ENCODE measurements at places on chromosomes 1 and 21.

- no peak for DNase-seq
Measured at GRCh38 chr1:178541829-178542553, 29.1 kb downstream of the TEX35 start.

- DNase-seq = peak; percentile 95
Measured at GRCh38 chr1:19260211-19261138, 8.9 kb downstream of the MRTO4 start.

DNA sequence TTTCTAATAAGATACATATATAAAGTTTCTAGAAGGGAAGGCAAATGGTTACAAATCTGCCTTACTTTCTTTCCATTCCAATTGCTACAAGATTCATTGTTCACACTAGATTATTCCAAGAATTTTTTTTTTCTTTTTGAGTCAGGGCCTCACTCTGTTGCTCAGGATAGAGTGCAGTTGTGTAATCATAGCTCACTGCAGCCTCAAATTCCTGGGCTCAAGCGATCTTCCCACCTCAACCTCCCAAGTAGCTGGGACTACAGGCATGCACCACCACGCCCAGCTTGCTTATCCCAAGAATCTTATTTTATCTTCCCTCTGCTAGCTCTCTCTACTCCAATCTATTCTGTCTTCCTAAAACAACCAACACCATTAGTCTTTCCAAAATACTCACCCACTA is 81.8 kb downstream of the KIAA0319L start:
- peak; percentile 31 for DNase-seq

GRCh38 chr21:27406300-27407009 is 439.6 kb upstream of the ADAMTS5 start:
- peak; percentile 61 for DNase-seq

- DNase-seq = no peak
Measured at GRCh38 chr1:33864460-33865389, 846 bp downstream of the HMGB4 start.

- peak; percentile 56 for DNase-seq
Measured at GRCh38 chr1:151693057-151693651, 23.4 kb downstream of the CELF3 start.

GRCh38 chr1:44031252-44032169 is at the start of gene SLC6A9:
Gene SLC6A9, minus strand, starts transcription at chr1:44031462. Its CDS starts 7,185 bp downstream, at chr1:44024277.
- peak; percentile 91 for DNase-seq

DNA sequence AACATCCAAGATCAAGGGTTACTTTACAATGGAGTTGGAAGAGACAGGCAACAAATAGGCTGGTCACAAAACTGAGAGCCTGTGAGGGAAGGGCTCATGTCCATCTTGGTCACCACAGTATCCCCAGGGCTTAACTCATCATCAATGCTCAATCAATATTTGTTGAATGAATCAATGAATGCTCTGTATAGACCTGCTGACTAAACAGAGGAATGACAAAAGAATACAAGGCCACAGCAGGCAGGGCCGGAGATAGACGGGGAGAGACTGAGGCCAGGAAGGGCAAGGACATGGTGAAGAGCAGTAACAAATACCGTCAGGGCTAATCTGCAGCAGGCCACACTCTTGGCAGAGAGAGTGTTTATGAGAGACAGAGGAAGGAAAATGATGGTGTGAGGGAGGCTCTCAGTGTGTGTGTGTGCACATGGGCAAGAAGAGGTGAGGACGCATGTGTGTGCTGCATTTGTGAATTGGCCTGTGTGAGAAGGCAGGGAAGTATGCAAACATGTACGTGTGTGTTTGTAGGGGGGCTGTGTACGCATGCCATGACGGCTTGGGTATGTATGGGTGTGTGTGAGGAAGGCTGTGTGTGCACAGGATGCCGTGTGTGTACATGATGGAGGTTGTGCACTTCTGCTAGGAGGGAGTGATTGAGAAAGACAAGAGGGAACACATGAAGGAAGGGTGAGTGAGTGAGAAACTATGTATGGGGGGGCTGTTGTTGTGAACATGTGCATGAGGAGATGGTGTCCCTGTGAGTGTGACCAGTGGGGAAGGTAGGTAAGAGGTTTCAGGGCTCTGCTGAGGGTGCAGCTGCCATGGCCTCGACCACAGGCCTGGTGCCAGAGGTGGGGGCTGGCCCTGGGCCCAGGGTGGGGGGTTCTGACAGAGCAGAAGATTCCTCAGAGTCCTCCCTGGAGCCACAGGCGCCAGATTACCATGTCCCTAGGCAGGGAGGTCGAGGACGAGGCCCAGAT is 15.4 kb downstream of the AHDC1 start:
- peak; percentile 79 for DNase-seq

- DNase-seq = no peak
Measured at GRCh38 chr1:4468386-4468785, 186.0 kb upstream of the AJAP1 start.

DNA sequence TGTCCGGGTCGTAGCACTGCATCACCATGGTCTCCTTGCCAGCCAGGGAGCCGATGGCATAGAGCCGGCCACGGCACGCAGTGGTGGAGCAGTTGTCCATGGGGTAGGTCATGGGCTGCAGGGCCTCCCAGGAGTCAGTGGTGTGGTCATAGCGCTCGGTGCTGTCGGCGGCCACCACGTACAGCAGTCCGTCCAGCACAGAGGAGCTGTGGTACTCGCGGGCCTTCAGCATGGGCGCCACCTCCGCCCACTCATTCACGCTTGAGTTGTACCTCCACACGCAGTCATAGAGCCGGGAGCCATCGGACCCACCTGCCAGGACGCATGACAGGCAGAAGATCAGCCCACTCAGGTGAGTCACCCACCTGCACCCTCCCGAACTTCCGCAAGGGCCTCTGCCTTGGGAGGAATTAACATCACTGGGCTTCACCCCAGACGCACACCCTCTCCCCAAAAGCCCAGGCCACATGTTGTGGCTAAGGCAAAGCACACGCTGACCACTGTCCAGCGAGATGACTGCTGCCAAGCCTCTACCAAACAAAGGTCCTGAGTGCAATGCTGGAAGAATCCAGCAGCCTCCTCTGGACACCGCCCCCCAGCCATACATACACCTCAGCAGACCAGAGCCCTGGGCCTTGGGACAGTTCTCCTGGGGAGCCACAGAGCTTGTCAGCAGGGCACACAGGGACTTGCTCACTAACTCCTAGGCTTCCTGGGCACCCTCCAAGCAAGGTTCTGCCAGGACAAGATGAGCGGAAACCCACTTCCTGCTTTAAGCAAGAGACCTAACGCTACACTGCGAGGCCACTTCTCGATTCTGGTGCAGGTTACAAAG is 3.3 kb downstream of the KLHL21 start:
- peak; percentile 23 for DNase-seq

DNA sequence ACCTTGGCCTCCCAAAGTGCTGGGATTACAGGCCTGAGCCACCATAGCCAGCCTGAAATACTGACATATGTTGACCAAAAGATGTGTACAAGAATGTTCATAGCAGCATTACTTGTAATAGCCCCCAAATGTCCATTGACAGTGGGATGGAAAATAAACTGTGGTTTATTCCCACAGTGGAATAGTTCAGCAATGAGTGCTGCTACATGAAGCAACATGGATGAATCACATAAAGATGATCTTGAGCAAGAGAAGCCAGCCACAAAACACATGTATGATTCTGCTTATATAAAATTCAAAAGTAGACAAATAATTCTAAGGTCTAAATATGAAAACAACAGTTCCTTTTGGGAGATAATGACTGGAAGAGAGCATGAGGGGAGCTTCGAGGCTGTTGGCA is 9.1 kb upstream of the CREG1 start:
- peak; percentile 19 for DNase-seq

- no peak for DNase-seq
Measured at GRCh38 chr21:38888991-38889561, 83.3 kb downstream of the ETS2 start.

DNA sequence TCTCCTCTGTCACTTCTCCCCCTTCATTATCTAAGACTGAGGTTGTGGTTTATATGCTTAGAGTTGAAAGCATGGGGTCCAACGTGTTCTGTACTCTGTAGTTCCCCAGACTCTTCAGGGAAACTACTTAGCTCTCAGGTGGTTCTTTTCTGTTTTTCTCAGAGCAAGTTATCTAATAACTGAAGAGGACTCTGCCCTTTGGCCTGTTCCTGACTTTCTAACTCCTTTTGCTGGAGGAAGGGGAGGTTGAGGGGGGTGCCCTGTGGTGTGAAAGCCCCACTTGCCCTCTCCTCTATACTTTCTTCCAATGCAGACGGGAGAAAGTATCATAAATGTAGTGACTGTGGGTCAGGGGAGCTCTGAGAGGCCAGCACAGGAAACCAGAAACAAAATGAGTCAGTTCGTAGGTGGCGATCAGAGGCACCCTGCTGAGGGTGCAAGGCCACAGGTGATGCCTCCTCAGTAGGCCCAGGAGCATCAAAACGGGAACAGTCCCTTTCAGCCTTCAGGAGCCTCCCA is 5.0 kb downstream of the SLC25A44 start:
- no peak for DNase-seq

- peak; percentile 97 for DNase-seq
Measured at GRCh38 chr1:214551436-214552173, at the start of gene PTPN14. Gene PTPN14, minus strand, starts transcription at chr1:214551602. Its CDS starts 86,799 bp downstream, at chr1:214464803.

- peak; percentile 75 for DNase-seq
Measured at GRCh38 chr1:92411511-92411910, 75.2 kb downstream of the GFI1 start.

- DNase-seq = no peak
Measured at GRCh38 chr21:31570824-31571566, 88.5 kb upstream of the SOD1 start.

DNA sequence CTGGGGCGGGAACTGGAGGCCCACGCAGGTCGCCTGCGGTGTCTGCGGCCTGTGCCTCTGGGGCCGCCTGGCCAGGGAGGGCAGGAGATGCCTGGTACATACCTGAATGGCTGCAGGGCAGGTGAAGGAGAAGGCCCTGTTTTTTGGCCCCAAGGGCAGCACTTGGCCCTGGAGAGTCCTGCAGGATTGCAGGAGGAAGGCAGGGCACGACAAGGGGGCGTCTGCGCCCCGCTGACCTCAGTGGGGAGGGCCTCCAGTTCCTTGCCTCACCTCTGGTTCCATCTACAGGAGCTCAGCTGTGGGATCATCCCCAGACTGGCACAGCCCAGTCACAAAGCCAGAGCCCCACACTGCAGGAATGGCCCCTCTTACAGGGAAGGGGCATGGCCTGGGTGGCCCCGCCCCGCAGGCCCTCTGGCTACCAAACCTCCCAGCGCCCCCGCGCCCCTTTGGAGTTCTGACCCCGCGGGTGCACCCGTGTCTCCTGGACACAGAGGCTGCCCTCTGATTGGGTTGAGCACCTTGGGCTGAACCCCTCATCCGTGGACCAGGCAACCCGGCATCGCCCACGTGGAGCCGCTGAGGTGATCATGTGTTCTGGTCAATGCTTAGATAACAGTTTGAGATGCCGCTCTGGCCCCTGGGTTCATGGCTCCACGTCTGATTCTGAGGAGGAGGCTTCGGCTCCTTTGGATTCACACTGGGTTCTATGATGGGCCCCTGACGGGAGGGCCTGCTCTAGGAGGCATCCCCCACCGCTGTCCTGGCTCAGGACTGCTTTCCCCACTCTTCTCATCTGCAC is 1.3 kb upstream of the PEX10 start:
- no peak for DNase-seq

- no peak for DNase-seq
Measured at GRCh38 chr1:159120317-159120716, 43.8 kb upstream of the AIM2 start.

DNA sequence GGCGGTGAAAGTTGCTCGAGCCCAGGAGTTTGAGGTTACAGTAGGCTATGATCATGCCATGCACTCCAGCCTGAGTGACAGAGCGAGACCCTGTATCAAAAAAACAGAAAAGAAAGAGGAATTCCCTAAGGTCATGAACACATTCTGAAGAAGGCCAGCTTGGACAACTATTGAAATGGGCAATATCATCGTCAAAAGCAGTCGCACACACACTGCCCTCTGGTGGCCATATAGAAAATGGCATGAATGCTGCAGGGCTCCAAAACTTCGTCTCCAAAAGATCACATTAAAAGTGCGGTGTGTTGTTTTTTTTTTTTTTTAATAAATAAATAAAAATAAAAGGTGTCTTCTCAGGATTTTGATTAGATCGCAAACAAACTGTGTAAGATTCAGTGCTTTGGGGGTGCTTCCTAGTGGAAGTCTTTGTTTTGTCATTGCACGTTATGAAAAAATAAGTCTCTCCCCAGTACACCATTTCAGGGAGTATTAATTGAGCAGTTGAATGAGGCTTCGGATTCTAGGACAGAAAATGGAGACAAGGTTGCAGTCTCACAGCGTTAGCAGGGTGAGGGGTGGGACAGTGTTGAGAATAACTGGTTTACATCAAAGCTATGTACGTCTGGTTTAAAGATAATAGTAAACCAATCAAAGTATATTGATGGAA is 87.5 kb upstream of the FMN2 start:
- peak; percentile 48 for DNase-seq

DNA sequence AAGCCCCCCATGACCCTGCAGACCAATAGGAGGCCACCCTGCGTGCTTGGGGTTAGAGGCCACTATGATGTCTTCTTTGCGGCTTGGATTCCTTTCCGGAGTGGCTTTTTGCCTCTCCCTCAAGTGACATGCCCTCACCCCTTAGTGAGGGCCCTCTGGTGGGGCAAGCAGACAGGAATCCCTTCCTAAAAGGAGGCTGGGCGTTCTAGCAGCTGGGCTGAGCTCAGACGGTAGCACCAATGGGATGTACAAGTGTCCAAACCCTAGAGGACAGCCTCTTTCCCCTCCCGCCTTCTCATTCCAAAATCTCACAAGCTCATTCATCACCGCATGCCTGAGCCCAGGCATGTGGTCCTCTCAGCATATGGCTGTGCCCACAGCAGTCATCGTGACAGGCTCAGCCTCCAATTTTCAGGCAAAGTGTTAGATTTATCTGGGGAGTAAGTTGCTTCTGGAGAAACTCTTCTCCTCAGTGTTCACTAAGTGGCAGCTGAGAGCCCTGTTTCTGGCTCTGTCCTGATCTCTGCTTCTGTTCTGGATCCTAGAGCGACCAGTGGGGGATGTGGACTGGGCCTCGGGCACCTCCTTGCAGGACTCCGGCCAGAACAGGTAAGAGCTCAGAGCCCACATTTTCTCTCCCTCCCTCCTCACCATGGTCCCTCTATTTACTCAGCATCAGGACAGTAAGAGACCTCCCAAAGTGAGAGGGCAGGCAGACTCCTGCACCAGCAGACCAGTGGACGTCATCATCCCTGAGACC is 4.8 kb downstream of the KIAA1614 start:
- DNase-seq = no peak

- DNase-seq = no peak
Measured at GRCh38 chr1:235878082-235878811, 11.5 kb upstream of the LYST start.

DNA sequence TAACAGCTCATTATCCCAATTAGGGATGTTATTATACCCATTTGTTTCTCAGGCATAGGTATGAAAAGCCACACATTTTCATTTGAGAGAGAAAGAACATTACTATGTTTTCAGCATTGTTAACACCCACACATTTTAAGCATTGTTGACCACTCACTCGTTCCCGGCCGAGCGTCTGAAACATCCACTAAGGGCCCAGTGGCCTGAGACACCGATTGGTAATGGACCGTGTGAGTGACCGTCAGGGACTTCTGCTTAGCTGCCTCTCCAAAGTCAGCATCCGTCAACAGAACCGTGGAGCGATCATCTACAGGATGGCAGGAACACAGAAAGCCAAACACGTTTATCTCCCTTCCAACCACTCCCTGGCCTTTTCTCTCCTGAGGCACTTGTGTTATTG is 184.6 kb downstream of the PCP4 start:
- DNase-seq = no peak
